ENCODE measurements at places on chromosomes 3 and 15.

- no peak for DNase-seq
These were observed 69.9 kb downstream of the TNIK start for GRCh38 chr3:171390051-171390941.

- DNase-seq = no peak
These were observed 203.9 kb downstream of the TLE3 start for GRCh38 chr15:69893863-69894262.

GRCh38 chr15:86278586-86278985 is 198.9 kb downstream of the AGBL1 start:
- DNase-seq = no peak

GRCh38 chr3:116517308-116517707 is 72.0 kb upstream of the LSAMP start:
- no peak for DNase-seq

GRCh38 chr3:13002398-13003124 is 70.7 kb downstream of the IQSEC1 start:
- no peak for DNase-seq
